ENCODE measurements at places on chromosomes 12 and 14.

- no peak for DNase-seq
Observed at GRCh38 chr12:54196396-54196795, 7.6 kb upstream of the SMUG1 start.

DNA sequence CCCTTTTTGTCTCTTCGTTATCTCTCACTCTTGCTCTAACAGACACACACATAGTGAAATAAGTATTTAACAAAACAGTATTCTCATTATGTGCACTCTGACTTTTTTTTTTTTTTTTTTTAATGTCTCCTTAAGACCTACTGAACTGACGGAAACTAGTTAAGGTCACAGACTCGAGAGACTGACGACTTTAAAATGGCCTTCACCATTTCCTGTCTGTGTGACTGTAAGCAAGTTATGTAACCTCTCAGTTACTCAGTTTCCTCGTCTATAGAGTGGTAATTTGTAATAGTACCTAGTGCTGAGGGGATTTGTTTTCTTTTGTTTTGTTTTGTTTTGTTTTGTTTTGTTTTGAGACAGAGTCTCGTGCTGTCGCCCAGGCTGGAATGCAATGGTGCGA is 284.8 kb downstream of the FBXL14 start:
- no peak for DNase-seq

GRCh38 chr12:93722835-93723567 is 45.8 kb downstream of the CRADD start:
- no peak for DNase-seq

DNA sequence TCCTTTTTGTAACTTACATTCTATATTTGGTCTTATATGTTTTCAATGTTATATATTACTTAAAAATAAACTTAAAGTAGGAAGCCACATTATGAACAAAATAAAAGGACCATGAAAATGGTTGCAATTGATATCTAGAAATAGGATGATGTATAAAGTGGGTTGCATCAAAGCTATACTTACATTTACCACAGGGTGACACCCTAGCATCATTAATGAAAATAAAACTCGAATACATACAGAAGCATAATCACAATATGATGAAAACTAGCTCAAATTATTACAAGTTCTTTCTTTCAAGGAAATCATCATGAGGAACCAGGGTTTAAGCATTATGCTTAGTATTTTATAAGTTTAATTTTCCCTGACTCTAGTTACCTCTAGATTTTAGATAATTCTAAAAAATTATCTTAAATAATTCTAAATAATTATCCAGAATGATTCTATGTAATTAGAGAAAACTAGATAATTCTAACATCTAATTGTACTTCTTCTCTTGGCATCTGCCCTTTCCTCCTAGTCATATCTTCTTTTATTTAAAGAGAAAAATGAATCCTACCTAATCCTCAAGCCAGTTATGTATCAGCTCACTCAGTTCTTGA is 31.2 kb downstream of the TAS2R7 start:
- no peak for DNase-seq
